NCI-H1417 treated with DMSO at 0.1 percent for 48 hours (cell line): ENCODE measurements at places on chromosomes 11 and 22.

DNA sequence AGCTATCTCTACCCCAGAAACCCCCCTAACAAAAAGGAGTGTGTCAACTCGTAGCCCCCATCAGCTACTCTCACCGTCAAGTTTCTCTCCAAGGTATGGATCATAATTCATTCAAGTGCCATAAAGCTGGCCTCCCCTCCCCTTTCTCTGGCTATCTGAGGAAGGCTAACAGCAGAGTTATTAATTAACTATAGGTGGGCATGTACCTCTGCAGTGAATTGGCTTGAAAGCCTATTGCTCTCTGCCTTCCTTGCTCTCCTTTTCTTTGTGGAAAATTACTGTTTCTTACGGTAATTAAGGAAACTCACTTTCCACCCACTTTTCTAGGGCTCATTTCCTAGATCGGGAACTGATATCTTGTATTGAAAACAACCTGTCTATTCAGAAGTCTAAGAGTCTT lies 14.1 kb downstream of the POLA2 start:
- DNase-seq, result no peak

DNA sequence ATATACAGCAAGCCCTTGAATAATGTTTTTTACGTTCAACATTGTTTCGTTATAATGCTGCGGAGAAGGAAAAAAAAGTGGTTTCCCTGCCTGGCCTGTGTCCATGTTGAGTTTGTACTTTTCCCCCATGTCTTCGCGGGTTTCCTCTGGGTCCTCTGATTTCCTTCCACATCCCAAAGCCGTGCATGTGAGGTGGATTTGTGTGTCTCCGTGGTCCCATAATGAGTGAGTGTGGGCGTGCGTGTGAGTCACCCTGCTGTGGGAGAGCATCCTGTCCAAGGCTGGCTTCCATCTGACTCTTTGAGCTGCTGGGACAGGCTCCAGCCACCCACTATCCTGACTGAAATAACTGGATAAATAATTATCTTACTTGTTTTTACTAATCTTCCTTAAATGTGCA lies 29.6 kb upstream of the SNX19 start:
- DNase-seq, result no peak

GRCh38 chr22:20957102-20957682 lies 9.9 kb upstream of the AIFM3 start:
- DNase-seq, result no peak

DNA sequence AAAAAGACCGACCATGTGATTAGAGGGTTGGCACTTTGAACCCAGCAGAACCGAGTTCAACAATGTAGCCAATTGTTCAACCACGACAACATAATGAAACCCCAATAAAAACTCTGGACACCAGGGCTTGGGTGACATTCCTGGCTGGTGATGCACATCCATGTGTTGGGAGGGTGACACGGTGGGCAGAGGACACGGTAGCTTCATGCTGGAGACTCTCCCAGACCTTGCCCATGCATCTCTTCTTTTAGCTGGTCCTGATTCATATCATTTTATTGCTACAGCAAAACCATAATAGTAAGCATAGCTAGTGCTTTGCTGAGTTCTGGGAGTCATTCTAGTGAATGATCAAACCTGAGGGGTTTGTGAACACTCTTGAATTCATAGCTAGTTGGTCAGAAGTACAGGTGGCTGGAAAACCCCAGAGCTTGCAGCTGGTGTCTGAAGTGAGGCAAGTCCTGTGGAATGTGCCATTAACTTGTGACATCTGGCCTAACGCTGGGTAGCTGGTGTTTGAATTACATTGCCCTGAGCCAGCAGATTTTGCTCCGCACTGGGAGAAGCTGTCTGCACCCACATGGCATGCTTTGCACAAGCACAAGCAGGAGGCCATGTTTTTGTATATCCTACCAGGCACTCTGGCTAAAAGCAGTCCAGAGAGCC lies 14.0 kb downstream of the RPUSD4 start:
- DNase-seq, result no peak
